Activated naive CD8-positive, alpha-beta T cell treated with anti-CD3 and anti-CD28 coated beads for 36 hours (primary cell): ENCODE measurements at places on chromosomes 2 and 18.

DNA sequence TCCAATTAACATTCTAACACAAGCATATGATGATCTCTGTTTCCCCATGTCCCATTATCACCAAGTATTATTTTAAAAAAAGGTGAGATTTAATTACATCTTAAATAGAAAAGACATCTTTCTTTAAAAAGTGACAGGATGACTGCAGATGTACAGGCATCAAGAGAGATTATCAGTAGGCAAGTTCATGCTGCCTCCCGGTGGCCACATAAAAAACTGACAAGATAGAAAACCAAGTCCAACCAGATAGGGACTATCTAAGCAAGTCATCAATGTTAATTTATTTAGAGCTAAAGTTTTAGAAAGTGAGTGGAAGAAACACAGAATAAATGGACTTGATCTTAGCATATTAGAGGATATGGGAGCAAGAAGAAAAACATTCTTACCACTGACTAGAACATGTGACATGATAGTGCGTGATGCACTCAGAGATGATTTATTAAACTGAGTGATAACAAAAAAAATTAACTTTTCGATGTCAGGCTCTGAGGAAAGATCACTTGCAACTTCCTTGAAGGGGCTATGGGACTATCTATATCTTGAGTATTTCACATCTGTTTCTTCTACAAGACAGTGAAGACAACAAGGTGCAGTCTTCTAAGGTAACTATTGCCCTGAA lies 5.4 kb upstream of the TDRD15 start:
- no peak for DNase-seq

DNA sequence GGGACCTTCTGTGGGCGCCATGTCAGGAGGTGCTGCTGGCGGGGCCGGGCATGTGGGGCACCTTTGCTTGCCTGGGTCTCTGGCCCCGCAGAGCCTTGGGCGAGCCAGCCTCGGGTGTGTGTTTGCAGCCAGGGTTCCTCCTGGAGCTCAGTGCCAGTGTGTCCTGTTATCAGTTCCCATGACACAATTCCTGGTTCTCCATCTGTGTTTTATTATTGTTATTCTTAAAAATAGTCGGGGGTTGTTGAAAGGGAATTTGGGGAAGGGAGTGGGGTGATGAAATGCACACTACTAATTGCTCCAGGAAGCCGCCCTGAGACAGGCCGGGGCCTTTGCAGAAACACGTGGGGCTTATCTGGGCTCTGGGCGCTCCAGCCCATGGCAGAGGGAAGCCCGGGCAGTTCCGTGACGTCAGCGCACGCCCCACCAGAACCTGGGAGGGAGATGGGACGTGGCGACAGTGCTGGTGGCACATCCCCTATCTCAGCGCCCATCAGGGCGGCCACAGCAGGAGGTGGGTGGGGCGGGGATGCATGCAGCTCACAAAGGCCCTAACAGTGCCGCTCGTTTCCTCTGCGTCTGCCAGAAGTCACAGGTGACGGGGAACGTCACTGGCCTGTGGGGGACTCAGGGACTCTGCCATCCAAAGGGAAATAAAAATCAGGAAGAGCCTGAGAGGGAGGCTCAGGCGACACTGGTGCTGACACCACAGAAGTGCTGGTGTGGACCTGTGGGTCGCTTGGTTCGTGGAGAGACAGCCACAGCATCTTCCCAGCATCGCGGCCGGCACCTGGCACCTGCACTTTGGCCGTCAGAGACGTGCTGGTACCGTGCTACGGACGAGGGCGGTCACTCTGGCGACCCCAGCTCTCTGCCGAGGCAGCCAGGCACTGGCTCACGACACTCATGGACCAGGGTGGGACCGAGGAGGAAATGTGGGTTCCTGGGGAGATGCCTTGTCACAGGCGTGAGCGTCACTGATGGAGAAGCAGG lies 131.0 kb downstream of the NFATC1 start:
- DNase-seq: no peak

DNA sequence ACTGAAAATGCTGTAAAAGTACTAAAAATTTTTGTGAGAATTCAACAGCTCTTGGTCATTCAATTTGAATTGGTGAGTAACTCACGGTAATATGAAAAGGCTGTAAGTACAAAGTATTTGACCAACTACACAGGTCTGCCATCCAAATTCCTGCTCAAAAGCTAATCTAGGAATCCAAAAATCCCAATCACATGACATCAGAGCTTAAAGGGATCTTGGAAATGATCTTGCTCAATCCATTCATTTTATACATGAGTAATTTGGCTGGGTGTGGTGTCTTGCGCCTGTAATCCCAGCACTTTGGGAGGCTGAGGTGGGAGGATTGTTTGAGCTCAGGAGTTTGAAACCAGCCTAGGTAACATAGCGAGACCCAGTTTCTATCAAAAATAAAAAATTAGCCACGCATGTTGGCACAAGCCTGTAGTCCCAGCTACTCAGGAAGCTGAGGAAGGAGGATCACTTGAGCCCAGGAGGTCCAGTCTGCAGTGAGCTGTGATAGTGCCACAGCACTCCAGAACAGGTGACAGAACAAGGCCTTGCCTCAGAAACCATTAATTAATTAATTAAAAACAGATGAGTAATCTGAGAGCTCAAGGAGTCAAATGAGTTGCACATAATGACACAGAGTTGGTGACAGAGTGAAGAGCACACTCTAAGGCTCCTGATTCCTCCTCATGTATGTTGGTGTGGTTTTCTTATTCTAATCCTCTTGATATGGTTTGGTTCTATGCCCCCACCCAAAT lies 19.8 kb downstream of the SPIRE1 start:
- no peak for DNase-seq

GRCh38 chr2:241230435-241230834 lies 42.0 kb downstream of the ANO7 start:
- DNase-seq: no peak

- DNase-seq: no peak
Observed at GRCh38 chr2:213251618-213252017, 32.6 kb upstream of the SPAG16 start.

- DNase-seq: peak; percentile 47
Observed at GRCh38 chr2:39228413-39229209, 15.2 kb downstream of the CDKL4 start.

GRCh38 chr2:10028988-10029874 lies 14.1 kb upstream of the KLF11 start:
- DNase-seq: peak; percentile 60

GRCh38 chr2:112597537-112598322 lies 13.3 kb downstream of the CHCHD5 start:
- DNase-seq: no peak

DNA sequence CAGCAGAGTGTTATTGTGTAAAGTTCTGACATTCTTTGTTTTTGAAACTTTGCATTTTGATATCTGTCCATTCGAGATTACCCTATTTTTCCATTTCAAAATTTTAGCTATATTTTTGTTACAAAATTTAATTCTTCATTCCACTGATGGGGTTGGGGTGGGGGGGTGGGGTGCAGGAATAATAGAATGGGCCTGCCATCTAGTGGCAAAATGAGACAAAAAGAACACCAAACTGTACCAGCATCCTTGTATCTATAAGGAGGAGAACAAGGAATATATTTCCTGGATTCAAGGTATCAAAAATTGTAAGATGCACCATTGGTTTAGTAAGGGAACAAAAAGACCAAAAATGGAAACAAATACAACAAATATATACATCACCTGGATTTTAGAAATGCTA lies 27.9 kb upstream of the TTR start:
- no peak for DNase-seq

- DNase-seq: no peak
Observed at GRCh38 chr18:40532046-40532445, 1423.0 kb upstream of the PIK3C3 start.

- DNase-seq: no peak
Observed at GRCh38 chr2:217995731-217996231, 7.0 kb downstream of the TNS1 start.

GRCh38 chr2:42055573-42056514 lies 8.0 kb downstream of the PKDCC start:
- no peak for DNase-seq

DNA sequence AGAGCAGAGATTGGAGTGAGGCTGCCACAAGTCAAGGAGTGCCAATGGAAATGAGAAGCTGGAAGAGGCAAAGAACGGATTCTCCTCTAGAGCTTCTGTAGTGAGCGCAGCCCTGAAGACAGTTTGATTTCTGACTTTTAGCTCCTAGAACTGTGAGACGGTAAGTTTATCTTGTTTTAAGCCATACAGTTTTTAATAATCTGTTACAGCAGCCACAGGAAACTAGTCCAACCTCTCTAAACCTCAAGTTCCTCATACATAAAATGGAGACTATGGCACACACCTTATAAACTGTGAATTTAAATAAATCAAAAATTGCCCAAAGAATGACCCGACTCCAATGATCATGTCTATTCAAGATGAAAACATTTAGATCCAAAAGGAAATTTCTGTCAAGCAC lies 596.5 kb downstream of the BCL11A start:
- DNase-seq: no peak

- no peak for DNase-seq
Observed at GRCh38 chr2:65790676-65790935, 358.2 kb upstream of the SPRED2 start.

GRCh38 chr2:102359527-102359926 lies 3.9 kb downstream of the IL18R1 start:
- no peak for DNase-seq
